ENCODE measurements at places on chromosomes 3 and 15.

- no peak for DNase-seq
Observed at GRCh38 chr3:169052465-169053302, 610.8 kb downstream of the MECOM start.

- DNase-seq: no peak
Observed at GRCh38 chr15:75230016-75230343, 28.2 kb upstream of the GOLGA6C start.

GRCh38 chr15:91790836-91791235, 62.7 kb upstream of the SLCO3A1 start:
- no peak for DNase-seq

DNA sequence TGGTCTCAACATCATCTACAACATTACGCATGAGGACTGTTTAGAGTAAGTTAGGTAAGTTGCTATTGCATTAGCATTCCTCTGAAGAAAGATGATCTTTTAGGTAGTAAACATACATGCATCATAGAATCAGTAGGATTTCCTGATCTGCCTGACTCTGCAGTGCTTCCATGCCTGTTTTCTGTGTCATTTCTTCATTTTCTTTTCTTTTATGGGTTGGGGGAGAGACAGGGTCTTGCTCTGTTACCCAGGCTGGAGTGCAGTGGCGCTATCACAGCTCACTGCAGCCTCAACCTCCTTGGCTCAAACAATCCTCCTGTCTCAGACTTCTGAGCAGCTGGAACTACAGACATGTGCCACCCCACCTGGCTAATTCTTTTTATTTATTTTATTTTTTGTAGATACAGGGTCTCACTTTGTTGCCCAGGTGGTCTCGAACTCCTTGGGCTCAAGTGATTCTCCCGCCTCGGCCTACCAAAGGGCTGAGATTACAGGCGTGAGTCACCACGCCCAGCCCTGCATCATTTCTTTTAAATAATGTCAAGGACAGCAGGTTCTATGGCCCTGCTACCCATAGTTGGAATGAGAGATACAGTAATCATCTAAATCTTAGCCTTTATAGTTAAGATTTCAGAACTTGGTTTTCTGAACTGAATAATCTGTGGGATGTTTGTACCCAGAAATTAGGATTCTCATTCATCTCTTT, 184.3 kb downstream of the GHSR start:
- no peak for DNase-seq

DNA sequence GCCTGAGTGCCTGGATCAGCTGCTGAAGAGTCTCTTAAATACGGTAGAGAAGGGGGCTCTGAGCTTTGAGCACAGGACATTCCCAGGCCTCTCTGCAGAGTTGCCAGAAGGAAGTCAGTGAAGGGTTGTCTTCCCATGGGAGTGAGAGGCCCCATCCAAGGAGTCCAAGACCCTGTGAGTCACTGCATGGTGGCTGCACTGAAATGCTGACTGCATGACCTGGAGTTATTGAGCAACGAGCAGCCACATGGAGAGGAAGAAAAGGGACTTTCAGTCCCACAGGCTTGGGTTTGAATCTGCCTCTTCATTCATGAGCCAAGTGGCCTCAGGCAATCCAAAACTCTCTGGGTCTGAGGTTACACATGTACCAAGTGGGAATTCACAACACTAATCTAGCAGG, 69.6 kb upstream of the RASGRF1 start:
- DNase-seq: no peak

DNA sequence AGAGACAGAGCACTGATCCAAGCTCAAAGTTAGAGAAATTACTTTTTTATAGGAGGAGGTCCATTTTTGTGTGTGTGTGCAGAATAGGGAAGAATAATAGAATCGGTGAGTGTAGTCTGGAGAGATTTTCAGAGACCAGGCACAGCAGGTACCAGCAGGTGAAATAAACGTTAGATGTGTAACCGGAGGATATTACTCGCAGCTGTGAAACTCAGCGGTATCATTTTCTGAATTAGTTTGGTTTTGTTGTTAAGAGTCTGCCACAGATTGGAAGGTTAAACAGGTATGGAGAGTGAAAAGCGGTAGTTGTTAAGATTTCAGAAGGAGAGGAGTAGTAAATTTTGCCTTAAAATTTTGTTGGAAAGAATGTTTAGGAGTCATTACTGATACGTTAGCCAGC, 69.9 kb downstream of the RGMA start:
- peak; percentile 17 for DNase-seq

GRCh38 chr3:40862946-40863345, 336.4 kb upstream of the CTNNB1 start:
- no peak for DNase-seq

GRCh38 chr3:58261954-58262666, 24.5 kb downstream of the ABHD6 start:
- no peak for DNase-seq

DNA sequence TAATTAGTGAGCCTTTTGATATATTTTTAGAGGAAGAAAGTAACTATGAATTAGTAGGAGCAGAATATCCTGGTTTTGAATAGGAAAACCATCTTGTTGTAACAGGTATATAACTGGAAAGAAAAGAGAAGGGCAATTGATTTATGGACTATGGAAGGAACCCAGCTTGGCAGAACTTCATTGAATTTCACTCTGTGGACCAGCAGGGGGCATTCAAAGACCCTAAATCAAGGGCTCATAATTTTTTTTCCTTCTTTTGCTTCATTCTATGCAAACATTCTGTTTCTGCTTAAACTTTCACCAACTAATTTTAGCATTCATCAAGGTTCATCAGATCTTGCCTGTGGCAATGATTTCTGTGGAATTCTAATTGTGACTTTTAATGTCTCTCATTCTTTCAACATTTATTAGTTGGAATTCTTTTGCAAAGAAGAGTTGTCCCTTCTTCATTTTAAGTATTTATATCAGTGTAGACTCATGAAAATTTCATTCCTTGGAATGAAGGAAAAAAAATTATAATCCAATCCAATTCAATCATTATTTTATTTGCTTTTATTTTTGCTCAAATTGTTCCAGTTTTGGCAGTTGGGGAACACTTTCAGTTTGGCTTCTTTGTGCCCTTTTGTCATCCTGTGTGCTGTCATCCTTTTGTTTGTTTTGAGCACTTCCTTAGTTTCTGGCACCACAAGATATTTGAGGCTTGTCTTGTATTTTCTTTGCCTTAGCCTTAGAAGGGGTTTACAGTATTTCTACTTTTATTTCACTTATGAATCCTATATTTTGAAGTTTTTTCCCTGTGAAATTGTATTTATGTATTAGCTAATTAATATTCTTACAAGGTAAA, 30.4 kb downstream of the NXPE3 start:
- peak; percentile 53 for DNase-seq

DNA sequence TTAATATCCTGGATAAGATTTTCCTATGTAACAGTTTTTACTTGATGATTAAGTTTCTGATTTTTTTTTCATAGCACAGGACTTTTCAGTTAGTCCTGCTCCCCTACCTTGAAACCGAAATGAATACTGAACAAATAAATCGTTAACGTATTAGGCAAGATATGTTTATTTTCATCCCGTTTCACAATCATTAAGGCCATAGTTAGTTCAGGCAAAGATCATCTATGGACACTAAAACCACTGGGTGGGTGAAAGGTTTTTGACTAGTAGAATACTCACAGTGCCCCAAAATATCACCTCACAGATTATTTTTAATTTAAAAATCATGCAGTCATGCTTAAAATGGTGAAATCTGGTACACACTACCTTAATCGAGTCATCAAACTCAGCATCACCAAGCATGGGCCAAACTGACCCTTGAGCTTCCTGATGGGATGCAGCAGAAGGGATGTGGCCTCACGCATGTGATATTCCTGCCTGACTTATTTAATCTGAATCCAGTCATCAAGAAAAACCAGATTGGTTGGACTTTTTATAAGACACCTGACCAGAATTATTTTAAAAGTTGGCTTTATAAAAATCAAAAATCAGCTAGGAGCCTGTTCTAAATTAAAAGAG, 365.0 kb downstream of the LPP start:
- DNase-seq: no peak

DNA sequence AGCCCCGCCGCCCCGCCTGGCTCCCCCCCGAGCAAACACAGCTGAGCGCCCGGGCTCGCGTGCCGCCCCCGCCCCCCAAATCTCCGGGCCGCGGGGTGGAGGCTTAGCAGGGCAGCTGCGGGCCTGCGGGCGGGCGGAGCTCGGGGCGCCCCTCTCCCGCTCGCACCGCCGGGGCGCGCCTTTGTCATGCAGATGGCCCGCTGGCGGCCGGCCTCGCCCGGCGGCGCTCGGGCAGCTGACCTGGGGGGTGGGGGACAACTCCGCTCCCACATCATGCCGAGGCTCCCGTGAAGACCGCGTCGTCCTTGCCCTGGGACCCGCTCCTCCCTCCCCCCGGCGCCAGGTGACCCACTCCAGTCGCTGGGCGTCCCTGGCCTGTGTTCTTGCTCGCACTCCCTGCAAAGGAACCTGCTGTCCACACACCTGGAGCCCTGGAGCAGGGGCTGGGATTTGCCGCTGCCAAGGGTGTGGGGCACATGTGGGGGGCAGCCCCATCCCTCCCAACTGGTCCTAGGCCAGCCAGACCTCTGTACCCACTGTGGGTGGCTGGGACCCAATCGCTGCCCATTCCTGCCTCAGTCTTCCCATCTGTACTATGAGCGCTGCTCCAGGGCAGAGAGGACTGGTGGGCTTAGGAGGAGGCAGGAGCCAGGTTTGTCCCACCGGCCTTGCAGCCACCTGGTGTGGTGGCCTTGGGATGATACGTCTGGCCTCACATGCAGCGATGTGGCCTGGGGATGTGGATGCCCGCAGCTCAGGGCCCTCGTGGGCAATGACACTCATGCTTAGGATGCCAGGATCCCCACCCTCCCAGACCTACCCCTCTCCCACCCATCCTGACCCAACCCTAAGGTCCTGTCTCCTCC, 33.5 kb downstream of the DNAJB8 start:
- DNase-seq: no peak

- DNase-seq: no peak
Observed at GRCh38 chr3:68667346-68667745, 265.0 kb downstream of the TAFA4 start.

- no peak for DNase-seq
Observed at GRCh38 chr15:62968699-62969098, 73.8 kb upstream of the TPM1 start.

GRCh38 chr15:73049564-73050215, 2.6 kb upstream of the NEO1 start:
- DNase-seq: no peak

DNA sequence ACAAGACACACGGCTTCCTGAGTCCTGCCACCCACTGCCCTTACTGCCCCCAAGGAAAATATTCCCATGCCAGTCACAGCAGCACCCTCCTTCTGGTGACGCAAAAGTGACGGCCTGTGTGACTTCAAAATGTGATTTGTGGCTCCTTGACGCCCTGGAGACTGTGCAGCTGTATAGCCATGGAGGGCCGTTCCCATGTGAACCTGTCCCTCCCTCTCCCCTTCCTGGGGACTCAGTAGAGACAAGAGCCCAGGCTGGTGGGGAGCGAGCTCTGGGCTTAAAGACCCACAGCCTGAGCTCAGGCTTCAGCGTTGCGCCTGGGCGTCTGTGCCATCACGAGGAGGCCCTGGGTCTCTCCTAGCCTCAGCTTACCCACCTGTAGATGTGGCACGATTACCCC, 78.2 kb downstream of the TOP2B start:
- no peak for DNase-seq

GRCh38 chr3:42612928-42613327, 12.4 kb downstream of the NKTR start:
- no peak for DNase-seq

DNA sequence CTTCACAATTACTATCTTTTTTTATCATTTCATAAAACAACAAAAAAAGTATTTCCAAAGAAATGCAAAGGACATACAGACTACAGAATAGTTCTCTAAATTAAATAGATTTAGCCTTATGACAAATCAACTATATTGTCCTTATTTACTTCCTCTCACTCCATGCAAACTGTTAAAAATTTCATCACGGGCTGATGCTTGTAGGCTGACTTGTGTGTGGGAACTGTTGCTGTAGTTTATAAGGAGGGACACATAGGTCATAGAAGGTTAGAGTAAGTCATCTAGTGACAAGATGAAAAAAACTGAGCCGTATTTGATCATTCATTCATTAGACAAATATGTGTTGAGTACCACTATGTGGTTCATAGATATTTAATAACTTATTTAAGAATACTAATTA, 232.5 kb upstream of the TBL1XR1 start:
- DNase-seq: no peak

DNA sequence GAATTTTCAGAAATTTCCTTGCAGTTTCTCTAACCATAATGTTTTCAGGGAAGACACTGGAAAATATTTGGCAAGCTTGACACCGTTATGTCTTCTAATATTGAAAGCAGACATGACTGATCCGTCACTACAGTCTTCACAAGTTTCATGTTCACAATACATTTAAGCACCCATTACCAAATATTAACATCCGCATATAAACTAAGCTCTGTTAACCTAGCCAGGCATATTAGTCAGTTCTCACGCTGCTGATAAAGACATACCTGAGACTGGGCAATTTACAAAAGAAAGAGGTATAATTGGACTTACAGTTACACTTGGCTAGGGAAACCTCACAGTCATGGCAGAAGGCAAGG, 162.7 kb upstream of the LYSMD4 start:
- no peak for DNase-seq

DNA sequence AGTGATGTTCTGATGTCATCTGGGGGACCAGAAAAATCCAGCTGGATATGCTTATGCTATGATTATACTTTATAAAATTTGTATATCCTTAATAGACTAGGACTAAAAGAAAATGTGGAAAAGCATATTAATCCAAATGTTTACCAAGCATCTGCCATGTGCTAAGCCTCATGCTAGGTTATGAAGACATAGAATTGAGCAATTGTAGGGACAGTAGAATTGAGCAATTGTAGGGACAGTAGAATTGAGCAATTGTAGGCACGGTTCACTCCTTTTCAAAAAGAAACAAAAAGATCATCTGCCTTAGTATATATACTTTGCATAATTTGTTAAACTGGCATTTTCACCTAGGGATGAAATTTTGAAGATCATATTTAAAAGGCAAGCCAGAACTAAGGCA, 18.3 kb downstream of the ABHD5 start:
- no peak for DNase-seq

GRCh38 chr15:35383506-35383905, 162.5 kb downstream of the DPH6 start:
- DNase-seq: no peak

DNA sequence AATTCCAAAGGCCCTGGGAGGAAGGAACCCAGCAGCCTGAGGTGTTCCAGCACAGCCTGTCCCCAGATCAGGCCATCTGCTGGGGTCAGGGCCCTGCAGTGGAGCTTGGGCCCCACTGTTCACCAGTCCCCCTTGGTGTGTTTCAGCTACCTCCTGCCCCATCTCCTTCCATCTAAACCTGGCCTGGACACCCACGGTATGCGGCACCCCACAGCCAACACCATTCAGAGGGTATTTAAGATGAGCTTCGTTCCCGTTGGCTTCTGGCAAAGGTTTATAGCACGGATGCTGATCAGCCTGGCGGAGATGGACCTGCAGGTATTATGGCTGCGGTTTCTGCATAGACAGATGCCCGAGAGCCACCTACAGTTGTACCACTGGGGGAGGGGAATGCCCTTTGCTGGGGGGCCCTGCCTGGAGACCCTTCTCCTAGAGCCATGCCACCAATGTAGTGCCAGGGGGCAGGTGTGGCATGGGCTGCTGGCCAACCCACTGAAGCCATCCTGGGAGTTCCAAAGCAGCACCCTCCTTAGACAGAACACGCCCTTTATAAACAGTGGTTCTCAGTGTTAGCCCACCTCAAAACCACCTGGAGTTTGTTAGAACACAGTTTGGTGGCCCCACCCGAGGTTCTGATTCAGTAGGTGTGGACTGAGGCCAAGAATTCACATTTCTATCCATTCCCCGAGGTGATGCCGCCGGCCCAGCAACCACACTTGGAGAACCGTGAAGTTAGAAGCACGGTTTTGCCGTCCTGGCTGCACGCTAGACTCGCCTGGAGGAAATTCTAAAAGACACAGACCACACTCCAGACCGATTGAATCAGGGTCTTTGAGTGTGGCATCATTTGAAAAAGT, 126.9 kb downstream of the LRRK1 start:
- DNase-seq: no peak

Measured in activated CD4-positive, alpha-beta T cell treated with anti-CD3 and anti-CD28 coated beads, Interleukin-2, Interleukin-4, amounts not matched to agents 100 ng/mL and 50 ng/mL, durations not matched to agents 16 hours and 8 hours (primary cell).